Activated T-cell treated with anti-CD3 and anti-CD28 coated beads, Interleukin-2, amount 50 U/mL, for 4 hours (primary cell): ENCODE measurements at places on chromosomes 7 and 10. TPM values are rescaled to one million over a fixed set of nuclear protein-coding genes. Genes with fewer than 3 reads are reported as not detected.

The OTUD1 gene
- total RNA-seq: 14.3 TPM

The NAT16 gene
- total RNA-seq: not detected

The CC2D2B gene
- not detected for total RNA-seq

The TMEM229A gene
- total RNA-seq: not detected

- no peak for DNase-seq
Measured at GRCh38 chr7:6159524-6160031, 112.8 kb downstream of the CYTH3 start.

GRCh38 chr10:10351451-10351850, 666.2 kb upstream of the CELF2 start:
- no peak for DNase-seq

DNA sequence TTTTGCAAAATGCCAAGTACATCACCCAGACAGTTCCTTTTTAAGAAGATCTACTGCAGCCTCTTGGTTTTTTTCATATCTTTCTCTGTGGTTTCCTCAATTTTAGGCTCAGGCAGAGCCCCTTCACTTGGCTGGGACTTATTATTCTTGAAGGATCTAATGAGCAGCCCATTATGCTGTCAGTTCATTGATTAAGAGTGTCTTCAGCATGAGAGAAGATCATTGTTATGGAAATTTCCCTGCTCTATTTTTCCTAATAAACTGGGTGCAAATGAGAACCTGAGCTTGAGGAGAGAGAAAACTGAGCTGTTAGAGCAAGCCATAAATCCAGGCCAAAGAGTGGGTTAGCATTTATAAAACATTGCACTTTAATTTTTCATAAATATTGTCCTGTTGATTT, 146.5 kb downstream of the SEC23IP start:
- no peak for DNase-seq

DNA sequence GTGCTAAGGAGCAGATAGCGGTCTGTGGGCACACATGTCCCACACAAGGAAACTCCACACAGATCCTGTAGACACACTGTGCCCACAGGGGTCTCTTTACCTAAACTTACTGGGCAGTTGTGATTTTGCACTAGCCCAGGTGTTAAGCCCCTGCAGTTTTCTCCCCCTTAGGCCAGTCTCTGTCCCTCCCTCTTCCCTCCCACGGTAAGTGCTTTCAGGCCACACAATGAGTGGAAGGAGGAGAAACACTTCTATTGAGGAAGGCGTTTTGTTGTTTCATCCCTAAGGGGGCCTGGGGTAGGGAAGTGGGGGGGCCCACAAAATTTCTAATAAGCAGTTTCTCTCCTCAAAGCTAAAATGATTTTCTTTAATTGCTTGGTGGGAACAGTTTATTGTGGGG, 51.4 kb downstream of the FBXW4 start:
- DNase-seq: no peak

DNA sequence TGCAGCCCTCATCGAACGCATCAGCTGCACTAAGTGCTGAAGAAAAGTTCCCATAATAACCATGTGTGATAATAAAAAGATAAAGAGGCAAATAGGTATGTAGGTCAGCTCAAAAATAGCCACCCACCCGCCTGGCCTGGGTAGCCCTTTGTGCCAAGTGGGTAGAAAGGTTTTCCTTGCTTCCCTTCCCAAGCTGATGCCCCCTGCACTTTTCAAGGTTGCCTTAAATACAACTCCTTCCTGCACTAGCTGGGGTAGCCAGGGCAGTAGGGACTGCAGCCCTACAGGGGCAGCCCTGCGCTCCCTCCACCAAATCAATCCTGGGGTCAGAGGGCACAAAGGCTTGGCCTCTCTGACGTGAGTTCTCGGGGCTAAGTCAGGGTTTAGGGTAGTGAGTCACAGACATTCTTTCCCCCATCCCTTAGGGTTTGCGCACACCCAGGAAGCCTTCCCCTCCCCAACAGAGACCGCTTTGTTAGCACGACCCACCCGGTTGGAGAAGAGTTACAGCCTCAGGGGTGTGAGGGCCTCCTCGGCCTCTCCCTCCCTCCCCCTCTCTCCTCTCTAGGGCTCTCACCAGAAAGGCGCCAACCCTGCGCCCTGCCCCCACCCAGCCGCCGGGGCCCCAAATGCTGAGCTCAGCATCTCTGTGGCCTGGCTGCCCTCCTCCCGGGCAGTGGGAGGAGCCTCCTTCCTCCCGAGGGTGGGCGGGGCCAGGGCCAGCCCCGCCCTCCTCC, 13.3 kb upstream of the DDIT4 start:
- DNase-seq: peak; percentile 71

DNA sequence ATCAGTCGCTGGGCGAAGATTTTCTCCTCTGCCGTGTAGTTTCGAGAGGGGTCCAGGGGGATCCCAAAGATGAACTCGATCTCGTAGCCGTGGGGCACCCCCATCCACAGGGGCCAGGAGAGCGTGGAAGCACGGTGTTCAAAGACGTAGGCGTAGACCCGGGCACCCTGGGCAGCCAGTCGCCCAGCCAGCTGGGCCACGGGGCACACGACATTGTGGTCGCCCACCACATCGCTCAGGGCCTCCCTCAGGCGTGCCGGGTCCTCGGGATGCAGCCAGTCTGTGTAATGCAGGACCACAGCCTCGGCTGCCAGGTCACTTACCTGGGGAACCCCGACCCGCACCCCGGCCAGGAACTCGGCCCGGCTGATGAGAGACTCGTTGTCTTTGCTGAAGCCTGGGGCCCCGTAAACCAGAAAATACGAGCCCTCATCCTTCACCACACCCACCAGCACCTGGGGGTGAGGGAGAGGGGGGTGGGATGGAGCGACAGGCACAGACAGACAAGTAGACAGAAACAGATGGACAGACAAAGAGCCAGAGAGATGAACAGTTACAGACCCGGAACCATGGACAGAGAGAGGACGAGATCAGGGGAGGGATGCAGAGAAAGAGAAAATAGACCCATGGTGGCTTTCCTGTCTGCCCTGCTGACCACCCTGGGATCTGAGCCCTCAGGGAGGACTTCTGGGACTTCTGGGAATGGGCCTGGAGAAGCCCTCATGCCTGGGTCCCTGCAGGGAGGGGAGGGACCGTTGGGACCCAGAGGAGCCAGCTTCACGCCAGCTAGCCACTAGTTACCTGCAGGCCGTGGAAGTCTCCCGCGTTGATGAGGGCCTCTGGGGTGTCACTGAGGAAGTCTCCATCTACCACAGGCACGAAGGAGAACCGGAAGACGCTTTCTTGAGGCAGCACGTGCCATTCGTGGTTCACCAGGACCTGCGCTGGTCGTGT, 3.0 kb downstream of the ACHE start:
- no peak for DNase-seq

DNA sequence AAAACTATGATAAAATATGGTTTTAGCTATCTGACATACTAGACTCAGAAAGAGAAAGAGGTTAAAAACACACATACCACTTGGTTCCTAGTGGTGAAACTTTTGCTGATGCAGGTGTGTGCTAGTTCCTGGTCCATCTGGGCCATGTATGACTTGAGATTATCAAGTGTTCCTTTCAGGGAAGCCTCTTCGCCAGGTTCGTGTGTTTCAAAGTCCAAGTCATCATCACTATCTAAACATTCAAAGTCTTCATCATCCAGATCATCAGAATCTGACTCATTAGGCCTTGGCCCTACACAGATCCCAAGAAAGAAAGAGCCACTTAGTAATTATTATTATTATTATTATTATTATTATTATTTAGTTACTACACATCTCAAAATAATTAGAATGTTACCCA, 26.4 kb downstream of the NUDT13 start:
- DNase-seq: no peak

- no peak for DNase-seq
Measured at GRCh38 chr10:27638071-27638750, 107.4 kb downstream of the MKX start.

- no peak for DNase-seq
Measured at GRCh38 chr7:85829817-85830432, 643.1 kb upstream of the SEMA3D start.

GRCh38 chr7:112366886-112367285, 83.4 kb upstream of the IFRD1 start:
- DNase-seq: no peak

DNA sequence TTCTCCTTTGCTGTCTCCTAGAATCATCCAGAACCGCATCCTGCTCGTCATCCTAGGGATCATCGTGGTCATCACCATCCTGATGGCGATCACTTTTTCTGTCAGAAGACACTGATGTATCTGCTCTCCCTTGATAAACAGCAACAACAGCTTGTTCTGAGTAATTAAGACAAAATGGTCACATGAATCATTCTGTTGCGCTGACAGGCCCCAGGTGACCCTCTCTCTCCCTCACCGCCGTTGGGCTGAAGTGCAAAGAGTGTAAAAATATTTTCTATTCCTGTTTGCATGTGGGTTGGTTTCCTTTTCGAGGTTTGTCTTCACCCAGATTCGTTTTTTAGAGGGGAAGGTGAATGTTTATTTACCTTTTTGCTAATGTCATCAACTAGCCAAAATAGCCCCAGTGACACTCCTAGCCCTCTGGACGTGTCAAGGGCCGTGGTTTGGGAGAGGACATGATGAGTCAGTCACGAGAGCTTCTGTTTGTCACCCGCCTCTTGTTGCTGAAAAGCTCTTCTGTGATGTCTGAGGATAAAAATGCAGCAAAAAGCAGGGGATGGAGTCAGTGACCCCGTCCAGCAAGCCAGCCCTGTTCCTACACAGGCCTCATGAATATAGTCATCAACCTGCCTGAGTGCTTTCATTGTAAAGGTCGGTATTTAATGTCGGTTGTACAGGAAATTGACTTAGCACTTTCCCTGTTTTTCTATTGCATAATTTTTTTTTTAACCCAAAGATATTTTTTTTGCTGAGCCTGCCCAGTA, 134.6 kb upstream of the TCF7L2 start:
- DNase-seq: no peak

DNA sequence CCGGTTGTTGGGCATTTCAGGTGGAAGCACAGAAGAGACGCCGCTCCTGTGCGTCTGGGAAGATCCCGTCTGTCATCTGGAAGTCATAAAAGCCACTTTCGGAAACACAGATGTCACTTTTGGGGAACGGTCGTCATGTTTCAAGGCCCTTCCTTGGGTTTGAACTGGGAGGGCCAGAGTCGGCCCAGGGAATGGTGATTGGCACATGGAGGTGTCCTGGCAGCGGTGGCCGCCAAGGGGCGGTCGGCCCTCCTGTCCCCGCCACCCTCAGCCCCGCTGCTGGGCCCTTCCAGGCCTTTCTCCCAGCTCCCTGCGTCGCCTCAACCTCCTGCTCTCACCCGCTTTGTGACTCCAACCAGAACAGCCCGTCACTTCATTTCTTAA, 115.2 kb upstream of the SFMBT2 start:
- no peak for DNase-seq

DNA sequence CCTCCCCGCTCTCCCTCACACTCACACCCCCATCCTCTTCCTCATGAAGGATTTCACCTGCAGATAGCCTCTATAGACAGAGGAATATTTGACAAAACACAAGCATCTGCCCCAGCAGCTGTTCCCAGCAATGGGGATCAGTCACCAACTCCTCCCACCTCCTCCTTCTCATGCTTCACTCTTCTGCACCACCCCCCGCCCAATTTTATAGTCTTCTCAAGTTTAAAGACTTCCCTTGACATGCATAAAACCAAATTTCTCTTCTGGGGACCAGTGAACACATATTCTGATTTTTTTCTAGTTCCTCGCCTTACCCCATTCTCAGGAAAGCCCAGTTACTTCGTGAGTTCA, 654.4 kb downstream of the LRMDA start:
- DNase-seq: no peak
